ENCODE measurements at places on chromosomes 12 and 14. TPM values are rescaled to one million over a fixed set of nuclear protein-coding genes. Genes with fewer than 3 reads are reported as not detected.

- DNase-seq = no peak
- no peaks in the 10 kb centered on the region for H3K36me3 ChIP-seq
- H3K27me3 ChIP-seq = no peaks in the 10 kb centered on the region
- no peak overlapping the region for H3K4me3 ChIP-seq
Measured at GRCh38 chr14:100618763-100619320, 31.6 kb upstream of the BEGAIN start.

DNA sequence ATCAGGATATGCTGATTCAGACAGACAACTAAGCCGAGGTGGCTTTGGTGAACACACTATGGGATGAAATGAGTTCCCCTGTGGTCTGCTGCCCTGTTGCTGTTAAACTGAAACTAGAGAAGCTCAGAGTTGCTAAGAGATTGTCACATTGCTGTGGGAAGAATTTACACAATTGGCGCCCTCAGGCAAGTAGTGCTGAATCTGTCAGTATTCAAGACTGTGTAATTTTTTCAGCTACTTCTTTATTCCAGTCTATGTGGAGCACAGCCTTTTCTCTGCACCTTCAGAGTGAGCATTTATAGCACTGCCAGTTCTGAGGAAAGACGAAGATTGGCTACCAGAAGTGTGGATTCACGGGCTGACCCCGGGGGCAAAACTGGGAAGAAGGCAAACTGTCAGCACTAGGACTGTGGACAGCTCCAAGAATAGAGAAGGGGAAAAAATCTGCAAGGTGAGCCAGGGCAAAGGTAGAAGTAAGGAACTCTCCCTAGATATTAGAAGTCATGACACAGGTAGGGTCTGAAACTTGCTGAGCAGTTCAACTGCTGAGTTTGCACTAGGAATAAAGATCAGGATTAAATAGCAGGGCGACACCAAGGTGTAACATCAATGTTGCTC, 218.8 kb upstream of the TMPO start:
- no peaks in the 10 kb centered on the region for H3K36me3 ChIP-seq
- no peak overlapping the region for H3K4me3 ChIP-seq
- H3K27ac ChIP-seq = no peak overlapping the region
- DNase-seq = peak; percentile 45
- H3K4me1 ChIP-seq = peaks cover 2% of the 10 kb centered on the region

DNA sequence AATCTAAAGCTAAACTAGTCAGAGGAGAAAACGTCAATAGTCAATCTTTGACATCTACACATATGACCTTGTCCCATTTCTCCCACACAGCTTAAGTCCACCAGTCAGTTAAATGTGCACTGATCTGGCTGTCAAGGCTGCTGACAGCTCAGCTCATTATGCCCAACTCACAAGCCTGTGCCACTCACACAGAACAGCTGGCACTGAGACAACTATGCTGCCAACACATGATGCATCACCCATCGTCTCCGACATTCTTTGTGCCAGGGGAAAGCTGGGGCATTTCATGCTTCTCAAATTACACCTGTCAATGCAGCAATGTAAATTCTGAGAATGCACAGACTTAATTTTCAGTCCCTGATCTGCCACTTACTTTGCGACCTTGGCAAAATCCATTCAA, 25.3 kb downstream of the GNS start:
- H3K4me1 ChIP-seq = no peaks in the 10 kb centered on the region
- DNase-seq = no peak
- H3K36me3 ChIP-seq = peaks cover 40% of the 10 kb centered on the region
- H3K27ac ChIP-seq = no peak overlapping the region
- H3K27me3 ChIP-seq = no peaks in the 10 kb centered on the region

DNA sequence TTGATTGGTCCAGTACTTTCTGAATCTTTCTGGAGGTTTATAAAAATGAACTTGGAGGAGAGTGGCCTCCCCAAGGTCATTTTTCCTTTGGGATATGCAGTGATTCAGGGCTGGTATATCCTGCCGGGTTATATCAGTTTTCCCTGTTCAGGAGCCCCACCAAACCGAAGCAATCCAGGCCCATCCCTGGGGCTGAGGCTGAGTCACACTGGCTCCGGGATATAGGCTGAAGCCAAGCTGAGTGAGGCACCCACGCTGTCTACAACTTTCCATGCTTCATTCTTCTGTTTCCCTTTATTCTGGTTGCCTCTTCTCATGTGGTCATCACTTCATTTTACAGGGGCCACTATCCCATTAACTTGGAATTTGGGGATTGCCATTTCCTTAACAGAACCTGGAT, 3.4 kb downstream of the SSPN start:
- no peak overlapping the region for H3K4me3 ChIP-seq
- peaks cover 2% of the 10 kb centered on the region for H3K4me1 ChIP-seq
- no peaks in the 10 kb centered on the region for H3K36me3 ChIP-seq
- no peak for DNase-seq

GRCh38 chr12:2507814-2508213, 287.0 kb upstream of the FKBP4 start:
- no peaks in the 10 kb centered on the region for H3K4me1 ChIP-seq
- DNase-seq = peak; percentile 52
- H3K4me3 ChIP-seq = no peak overlapping the region
- H3K27me3 ChIP-seq = no peaks in the 10 kb centered on the region
- no peaks in the 10 kb centered on the region for H3K36me3 ChIP-seq
- no peak overlapping the region for H3K27ac ChIP-seq

DNA sequence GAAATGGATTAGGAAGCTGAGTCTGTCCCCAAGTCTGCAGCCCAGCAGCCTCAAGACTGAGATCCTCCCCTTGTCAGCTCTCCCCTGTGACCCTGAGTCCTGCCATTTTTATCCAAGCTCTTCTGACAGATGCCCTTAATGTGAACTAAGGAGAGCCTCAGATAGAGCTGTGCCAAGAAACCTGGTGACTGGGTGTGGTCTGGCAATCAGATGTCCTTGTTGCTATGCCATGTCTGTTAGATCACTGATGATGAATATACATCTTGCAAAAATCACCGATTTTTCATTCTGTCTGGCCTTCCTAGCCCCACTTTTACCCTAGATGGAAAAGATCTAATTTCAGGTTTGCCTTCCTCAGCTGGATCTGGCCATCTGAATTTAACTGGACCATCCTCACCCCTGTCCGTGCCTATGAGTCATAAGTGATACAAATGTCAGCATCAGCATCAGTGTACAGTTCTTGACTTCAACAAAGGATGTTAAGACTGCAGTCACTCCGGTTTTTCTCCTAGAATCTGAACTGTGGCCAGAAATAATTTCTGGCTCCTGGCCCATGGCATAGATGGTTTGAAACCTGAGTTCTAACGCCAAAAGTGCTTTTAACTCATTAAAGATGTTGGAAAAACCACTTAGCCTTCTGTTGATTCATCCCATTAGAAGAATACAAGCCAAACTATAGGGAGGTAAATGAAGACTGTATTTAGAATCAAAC, 61.2 kb upstream of the GRIP1 start:
- peaks cover 3% of the 10 kb centered on the region for H3K36me3 ChIP-seq
- no peak for DNase-seq
- no peak overlapping the region for H3K4me3 ChIP-seq
- no peaks in the 10 kb centered on the region for H3K4me1 ChIP-seq

DNA sequence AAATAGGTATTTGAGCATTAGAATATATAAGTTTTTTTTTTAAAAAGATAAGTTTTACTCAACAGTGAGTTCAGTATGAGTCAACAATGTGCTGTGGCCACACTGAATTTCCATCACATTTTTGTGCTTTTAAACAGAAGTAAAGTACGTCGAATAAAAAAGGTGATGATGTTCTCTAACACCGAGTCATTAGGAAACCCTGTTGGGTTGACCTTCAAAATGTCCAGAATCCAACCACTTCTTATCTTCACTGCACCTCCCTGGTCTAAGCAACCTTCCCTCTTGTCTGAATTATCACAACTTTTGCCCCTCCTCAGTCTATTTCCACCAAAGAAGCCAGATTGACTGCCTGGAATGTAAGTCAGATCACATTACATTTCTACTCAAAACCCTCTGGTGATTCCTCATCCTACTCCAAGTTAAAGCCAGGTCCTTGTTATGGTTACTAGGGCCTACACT, 43.0 kb upstream of the SYCP3 start:
- DNase-seq = no peak
- H3K27me3 ChIP-seq = no peaks in the 10 kb centered on the region
- no peaks in the 10 kb centered on the region for H3K36me3 ChIP-seq

The TAS2R7 gene
- not detected for total RNA-seq

The TESPA1 gene
- total RNA-seq = not detected

Data from H9 (cell line).